ENCODE measurements at places on chromosomes 16 and 17.

- no peak for DNase-seq
These were observed 4.7 kb upstream of the CHMP6 start for GRCh38 chr17:80986816-80987475.

DNA sequence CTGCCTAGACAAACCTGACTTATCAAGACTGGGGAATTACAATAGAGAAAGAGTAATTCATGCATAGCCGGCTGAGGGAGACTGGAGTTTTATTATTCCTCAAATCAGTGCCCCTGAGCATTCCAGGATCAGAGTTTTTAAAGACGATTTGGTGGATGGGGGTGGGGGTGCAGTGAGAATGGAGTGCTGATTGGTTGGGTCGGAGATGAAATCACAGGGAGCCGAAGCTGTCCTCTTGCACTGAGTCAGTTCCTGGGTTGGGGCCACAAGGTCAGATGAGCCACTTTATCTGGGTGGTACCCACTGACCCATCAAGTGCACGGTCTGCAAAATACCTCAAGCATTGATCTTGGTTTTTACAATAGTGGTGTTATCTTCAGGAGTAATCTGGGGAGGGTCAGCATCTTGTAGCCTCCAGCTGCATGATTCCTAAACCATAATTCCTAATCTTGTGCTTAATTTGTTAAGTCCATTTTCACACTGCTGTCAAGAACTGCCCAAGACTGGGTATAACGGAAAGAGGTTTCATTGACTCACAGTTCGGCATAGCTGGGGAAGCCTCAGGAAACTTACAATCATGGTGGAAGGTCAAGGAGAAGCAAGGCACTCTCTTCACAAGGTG, 69.6 kb downstream of the MARF1 start:
- no peak for DNase-seq

DNA sequence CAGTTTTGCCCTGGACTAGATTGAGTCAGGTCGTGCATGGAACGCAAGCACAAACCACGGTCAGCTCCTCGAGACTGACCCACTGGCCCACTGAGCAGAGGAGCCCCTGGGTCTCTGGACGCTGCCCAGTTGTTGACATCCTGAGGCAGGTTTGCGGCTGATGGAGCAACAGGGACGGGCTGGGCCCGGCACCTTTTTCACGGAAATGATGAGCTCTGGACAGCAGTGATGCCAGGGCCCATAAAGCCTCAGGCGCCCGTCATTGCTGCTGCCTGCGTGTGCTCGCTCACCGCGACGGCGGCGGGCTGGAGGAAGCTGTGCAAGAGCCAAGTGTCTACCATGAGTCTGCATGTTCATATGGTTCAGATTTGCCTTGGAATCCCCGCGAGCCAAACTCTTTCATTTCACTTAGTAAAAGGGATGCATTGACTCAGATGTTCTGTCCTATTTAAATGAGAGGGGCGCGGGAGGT, 30.8 kb upstream of the CRISPLD2 start:
- DNase-seq = no peak

DNA sequence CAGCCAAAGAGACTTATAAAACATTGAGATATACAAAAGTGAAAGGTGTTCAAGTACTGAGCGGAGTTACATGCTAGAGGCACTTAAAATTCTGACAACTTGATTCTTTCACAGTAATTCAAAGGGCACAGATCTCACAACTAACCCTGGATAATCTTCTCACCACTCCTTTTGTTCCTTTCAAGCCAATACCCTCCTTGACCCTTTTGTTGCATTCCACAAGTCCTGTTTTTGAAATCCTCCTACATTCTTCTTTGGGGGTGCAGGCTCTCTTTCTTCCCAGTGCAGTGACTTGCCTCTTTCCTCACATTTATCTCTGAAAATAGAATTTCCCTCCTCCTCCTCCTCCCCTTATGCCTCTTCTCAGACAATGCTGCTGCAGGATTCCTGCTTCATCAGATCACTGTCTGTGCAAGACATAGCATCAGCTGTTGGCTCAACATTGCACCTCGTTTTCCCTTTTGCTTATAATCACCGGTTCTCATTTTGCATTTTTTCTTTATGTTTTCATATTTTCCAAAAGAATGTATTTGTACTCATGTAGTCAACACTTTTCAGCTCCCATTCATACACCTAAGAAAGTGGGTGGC, 199.3 kb downstream of the CDH8 start:
- DNase-seq = no peak

- DNase-seq = no peak
These were observed 443.3 kb downstream of the UTP18 start for GRCh38 chr17:51703361-51704341.

GRCh38 chr17:58329810-58330537, 1.4 kb upstream of the TSPOAP1 start:
- DNase-seq = no peak

DNA sequence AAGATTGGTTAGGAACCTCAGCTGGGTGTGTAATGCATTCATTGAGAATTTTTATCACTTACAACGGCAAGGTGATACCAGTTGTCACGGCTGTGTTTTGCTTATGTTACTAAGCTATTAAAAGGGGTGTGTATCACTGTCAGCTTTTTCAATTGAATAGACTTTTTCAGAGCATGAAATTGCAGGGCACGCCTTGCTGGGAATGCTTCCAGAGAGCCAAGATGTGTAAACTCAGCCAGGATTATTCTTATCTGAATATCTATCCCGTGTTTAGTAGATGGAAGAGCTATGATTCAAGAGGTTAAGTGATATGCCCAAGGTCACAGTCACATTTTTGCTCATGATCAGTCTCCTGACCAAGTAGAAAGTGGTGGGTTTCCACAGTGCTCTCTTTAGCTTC, 6.6 kb upstream of the TEKT3 start:
- DNase-seq = no peak

DNA sequence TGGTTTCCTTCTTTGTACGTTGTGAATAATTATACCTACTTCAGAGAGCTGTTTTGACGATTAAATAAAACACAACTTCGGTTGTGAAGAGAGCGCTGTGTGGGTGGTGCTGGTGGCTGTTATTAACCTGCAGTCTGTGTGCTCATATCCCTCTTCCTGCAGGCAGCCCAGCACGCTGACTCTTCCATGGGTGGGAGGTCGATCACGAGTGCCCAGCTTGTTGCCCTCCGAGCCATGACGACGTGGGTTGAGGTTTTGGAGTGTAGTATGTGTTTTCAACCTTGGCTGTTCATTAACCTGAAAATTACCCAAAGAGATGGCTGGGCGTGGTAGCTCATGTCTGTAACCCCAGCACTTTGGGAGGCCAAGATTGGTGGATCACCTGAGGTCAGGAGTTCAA, 11.3 kb upstream of the GCSH start:
- DNase-seq = no peak

DNA sequence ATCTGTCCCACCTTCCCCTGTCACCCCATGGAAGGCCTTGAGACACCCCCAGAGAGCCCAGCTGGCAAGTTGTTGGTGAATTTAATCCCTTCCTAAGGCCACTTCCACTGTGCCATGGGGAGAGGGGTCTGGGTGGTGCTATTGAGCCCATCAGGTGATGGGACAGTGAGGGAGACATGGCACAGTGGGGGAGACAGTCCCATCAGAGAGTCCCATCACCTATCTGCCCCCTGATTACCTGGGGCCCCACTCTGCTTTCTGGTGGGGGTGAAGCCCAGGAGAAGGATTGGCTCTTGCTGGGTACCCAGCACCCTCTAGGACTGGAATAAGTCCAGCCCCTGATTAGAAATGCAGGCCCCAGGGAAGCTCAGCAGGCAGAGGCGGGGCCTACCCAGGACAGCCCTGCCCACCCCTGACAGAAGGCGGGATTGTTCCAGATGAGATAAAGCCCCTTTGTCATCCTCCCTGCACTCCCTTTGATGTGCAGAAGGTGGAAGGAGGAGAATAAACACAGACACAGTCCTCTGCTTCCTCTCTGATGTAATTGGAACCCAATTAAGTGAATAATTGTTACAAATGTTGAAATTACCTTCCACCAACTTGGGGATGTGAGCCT, 18.9 kb downstream of the TMEM132E start:
- no peak for DNase-seq

DNA sequence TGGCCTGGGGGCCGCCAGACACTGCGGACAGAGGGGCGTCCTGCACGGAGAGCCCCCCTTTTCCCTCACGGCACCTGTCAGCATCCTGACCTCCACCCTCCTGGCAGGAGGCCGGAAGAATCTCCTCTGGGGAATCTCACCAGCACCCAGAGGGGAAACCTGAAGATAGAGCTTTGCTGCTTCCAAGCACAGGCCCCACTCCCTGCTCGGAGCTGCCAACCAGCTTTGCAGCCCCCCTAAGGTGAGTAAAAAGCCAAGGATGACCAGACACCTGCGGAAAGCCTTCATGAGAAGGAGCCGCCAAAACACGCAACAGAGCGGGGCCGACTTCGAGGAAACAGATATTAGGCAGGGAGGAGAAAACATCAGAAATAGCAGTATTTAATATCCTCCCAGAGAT, 3.4 kb upstream of the RBFOX3 start:
- DNase-seq = no peak

- DNase-seq = no peak
These were observed 1444.8 kb upstream of the CDH8 start for GRCh38 chr16:63481060-63481459.

- no peak for DNase-seq
These were observed 430 bp downstream of the TSEN54 start for GRCh38 chr17:75516619-75517296.

DNA sequence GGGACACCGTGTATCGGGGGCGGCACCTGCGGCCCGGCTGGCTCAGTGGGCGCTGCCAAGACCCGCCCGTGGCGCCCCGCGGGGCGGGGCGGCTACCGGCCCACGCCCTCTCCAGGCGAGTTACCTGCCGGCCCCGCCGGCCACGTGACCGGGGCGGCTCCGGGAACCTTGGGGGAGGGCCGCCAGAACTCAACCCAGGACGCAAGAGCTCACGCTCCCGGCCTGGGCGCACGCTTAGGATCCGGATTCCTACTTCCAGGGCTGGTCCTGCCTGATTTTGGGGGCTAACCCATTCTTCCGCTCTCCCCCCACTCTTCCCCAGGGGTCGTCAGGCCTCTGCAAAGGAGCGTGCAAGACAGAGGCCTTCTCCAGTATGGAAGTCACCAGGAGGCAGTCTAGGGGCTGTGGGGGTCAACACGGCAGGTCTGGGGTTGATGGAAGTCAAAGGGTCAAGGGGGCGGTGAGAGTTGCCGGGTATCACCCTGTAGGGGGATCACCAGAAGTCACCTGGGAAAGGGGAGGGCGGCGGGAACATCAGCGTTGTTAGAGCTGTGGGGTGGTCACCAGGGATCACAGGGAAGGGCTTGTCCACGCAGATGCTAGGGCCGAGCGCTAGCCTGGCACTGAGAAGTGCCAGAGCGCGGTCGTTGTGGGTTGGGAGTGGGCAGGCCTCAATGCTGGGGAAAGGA, 354 bp upstream of the ESRP2 start:
- no peak for DNase-seq

DNA sequence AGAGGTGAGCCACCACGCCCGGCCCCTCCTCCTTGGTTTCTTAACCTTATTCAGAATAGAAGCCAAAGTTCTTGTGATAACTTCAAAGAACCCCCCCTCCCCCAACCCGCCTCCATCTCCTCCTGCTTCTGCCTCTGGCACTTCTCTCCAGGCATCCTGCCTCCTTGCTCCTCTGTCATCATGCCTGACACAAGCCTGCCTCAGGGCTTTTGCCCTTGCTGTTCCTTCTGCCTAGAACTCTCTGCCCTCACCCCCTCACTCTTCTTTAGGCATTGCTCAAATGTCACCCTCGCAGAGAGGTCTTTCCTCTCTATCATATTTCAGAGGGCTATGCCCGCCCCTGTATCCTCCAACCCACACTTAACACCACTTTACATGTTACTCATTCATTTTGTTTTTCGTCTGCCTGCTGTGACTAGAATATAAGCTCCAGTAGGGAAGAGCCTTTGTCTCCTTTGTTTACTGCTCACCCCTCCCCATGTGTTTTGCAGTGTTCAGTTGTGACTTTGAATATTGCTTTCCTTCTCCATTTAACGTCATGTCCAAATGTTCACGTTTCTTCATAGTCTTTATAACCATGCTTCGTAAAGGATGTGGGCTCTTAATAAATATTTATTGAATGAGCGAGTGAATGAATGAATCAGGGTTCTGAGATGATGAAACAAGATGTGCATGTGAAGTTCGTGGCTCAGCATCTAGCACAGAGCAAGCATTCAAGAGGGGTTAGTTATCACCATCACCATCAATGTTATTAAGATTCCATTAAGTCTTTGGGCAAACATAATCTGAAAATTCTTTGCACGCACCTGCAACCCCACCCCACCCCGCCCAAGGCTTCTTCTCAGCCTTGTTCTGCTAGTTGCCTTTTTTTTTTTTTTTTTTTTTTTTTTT, 186.2 kb upstream of the WSCD1 start:
- DNase-seq = no peak

DNA sequence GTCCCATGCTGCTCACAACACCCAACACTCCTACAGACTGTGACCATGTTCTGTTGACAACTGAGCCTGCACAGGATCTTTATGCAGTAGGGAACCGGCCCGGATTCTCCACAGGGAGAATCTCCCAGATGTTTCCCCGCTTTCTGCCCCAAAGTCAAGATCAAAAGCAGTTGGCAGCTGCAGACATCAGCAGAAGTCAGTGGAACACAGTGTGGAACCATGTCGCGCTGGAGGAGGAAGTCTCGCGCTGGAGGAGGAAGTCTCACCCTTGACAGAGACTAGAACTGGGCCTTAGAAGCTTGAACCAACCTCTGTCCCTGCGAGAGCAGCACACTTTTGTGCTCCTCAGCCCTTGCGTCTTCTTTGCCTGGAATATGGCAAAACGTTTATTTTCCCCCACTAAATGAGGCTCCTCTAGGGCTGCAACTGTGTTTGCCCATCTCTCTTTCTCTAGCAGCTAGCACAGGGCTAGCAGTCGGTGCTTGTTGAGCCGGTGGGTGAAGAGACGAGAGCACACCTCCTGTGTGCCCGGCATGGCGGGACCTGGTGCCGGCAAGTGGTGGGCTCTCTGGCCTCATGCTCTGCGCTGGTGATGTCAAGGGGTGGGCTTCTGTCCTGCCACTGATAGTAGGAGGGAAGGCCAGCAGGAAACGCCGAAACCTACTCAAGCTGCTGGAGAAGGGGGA, 2.1 kb upstream of the MRC2 start:
- DNase-seq = no peak
